ENCODE measurements at places on chromosomes 7 and 10.

- no peak for DNase-seq
Measured at GRCh38 chr10:13739183-13739582, 152.4 kb downstream of the PRPF18 start.

GRCh38 chr7:101172005-101172853, 6.9 kb upstream of the VGF start:
- DNase-seq = no peak

- DNase-seq = no peak
Measured at GRCh38 chr10:62852961-62853702, 37.0 kb upstream of the EGR2 start.

GRCh38 chr10:82757901-82758300, 882.9 kb downstream of the NRG3 start:
- no peak for DNase-seq

GRCh38 chr10:12534824-12535223, 185.5 kb downstream of the CAMK1D start:
- DNase-seq = no peak

DNA sequence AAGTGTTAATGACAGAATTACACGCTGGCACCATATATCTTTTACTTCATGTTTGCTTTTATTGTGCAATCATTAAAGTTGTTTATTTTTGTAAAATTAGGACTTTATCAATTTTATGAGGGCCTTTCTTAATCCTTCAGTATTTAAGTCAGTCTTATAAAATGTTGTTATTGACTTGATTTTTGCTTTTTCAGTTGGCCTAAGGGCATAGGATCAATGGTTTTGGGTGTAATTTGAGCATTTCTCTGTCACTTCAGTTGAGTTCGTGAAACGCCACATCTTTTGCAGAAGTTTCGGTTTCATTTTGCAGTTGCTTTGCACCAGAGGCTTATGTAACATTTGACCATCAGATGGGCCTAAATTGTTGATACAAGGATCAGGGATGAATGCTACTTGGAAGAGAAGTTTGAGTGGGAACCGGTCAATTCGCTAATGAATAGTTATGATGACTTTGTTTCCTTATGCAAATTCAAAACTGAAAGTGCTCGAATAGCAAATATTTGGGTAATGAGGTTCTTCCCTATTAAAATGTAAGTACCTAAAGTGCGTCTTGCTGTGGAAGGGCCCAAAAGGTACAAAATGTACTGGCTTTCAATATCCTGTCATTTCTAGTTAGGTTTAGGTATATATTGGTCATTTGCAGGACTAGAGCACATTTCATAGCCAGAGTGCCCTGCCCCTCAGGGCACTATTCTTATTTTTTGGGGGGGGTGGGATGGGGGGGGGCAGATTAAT, 340.9 kb downstream of the LRMDA start:
- DNase-seq = no peak

DNA sequence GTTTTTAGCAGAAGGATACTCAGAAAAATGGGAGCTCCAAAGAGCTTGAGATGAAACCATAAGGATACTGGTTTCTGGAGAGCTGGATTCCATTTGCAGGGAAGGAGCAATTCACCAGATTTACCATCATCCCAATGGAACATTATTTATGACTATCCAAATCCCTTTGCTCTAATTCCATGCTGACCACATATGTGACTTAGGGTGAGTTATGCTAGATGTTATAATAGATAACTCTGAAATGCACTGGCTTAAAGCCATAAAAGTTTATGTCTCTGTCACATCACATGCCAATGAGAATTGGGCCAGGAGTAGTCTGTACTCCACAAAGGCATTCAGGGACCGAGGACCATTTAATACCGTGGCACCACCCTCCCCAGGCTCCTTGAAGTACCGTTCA, 185.2 kb downstream of the SKIDA1 start:
- DNase-seq = no peak

- no peak for DNase-seq
Measured at GRCh38 chr10:98244586-98244985, 23.4 kb downstream of the LOXL4 start.

DNA sequence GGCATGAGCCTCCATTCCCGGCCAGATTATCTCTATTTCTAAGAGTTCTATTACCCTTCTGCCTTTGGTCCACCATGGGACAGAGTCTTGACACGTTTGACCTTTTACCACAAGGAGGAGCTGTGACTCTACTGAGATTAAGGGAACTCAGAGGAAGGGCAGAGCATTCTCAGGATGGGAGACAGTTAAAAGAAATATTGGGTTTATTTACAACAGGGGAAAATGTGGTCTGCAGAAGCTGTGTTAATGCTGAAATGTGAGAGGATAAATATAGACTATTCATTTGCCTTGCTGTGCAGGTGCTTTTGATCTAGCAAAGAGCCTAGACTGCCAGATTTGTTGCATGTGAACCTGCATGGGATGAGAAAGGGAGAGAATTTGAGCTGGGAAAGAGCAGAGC, 45.8 kb upstream of the PRSS58 start:
- no peak for DNase-seq

DNA sequence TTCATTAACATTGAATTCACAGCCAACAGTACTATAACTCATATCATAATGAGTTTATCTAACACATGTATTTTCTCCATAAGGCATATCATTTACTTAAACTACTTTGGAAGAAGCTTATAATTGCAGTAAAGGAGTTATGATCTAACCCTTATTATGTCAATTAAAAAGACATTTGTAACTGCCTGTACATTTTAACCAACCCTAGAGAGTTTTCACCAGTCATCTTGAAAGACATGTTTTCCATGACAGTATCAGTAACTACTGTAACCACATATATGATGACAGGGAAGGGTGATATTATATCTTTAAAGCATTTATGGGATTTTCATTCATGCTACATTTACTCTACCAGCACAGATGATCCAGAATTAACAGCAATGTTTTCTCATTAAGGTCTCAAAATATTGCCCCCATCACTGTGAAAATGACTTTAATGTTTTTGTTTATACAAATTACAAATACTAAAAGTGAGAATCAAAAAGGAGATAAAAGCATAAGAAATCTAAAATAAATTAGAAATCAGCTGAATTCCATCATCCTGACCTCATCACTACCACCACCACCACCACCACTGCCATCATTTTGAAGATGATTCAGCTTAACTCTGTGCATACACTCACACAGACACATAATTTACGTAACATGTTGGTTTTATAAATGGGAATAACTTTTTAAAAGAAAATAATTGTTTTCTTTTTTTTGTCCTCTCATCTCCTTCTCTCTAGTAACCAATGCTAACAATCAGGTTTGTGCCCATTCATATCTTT, 53.6 kb downstream of the MKLN1 start:
- DNase-seq = no peak

DNA sequence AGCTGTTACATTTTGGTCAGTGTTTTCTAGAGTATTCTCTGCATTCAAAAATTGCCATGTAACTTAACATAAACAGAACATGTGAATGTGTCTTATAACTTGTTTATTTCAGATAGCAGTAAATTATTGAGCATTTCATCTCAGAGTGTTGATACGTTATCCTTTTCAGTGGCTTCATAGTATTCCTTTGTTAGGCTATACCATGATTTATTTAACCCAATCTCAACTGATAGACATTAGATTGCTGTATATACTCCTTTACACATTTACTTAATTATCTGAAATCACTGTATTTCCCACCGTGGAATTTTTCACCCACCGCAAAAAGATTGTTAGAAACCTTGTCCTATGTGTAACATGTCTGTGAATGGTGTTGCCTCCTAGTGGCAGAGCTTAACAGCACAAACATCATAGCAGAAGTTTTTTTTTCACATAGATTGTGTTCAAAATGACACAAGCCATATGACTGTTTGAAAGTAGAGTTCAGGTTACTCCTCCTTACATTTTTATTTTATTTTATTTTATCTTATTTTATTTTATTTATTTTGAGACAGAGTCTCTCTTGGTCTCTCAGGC, 21.4 kb downstream of the SLF2 start:
- no peak for DNase-seq

DNA sequence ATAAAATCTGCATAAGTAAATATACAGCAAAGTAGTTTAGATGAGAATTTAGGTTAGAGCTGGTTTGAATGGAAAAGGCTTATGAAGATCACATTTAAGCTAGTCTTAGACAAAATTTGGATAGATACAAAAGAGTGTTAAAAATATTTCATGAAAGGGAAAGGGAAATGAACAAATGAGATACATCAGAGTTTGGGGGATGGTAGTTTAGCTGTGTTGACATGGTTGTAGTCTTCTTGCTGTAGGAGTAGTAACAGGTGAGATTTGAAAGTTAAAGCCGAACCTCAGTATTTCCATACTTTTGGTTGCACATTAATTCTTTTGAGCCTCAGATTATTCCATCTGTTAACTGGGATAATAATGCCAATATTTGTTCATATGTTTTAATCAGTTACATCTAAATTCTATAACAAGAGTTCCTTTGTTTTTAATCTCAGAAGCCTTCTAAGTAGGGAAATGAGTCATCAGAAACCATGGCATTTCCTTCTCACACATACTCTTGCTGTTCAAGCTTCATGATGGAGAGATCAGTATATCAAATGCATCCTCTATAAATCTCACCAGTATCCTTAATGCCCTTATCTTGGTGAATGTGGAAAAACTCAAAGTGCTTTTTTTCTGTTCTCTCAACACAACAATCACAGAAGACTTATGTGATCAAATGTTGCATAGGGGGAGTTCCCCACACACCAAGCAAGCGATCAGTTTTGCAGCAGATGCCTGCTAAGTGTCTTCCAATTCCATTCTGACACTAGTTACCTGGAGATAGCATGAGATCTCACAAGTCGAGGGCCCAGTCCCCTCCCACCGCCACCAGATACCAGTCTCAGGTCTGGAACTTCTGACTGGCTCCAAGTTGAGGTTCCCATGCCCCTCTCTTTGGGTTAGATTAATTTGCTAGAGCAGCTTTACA, 84.7 kb downstream of the MAPK8 start:
- no peak for DNase-seq

DNA sequence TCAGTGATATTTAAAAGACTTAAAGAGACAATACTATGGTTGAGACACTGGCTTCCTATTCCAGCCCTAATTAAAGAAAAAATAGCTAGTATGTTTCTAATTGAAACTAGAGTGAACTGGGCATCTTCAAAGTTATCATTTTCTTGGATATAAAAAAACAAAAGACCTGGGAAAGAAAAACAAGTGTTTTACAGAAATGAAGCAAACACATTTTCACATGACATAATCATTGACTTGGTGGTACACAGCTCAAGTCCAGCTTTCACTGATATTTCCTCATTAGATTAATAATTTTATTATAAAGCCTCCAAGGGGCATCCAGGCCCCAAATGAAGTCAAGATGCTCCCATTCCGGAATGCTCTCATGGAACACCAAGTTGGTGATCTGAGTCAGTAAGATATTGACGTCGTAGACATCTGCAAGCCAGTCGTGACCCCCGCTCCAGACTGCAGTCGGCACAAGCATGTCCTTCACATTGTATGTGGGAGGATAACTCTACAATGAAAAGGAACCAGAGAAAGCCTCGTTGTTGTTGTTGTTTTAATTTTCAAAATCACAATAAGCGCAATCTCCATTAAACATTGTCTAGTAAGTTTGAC, 7.5 kb upstream of the CH25H start:
- no peak for DNase-seq

DNA sequence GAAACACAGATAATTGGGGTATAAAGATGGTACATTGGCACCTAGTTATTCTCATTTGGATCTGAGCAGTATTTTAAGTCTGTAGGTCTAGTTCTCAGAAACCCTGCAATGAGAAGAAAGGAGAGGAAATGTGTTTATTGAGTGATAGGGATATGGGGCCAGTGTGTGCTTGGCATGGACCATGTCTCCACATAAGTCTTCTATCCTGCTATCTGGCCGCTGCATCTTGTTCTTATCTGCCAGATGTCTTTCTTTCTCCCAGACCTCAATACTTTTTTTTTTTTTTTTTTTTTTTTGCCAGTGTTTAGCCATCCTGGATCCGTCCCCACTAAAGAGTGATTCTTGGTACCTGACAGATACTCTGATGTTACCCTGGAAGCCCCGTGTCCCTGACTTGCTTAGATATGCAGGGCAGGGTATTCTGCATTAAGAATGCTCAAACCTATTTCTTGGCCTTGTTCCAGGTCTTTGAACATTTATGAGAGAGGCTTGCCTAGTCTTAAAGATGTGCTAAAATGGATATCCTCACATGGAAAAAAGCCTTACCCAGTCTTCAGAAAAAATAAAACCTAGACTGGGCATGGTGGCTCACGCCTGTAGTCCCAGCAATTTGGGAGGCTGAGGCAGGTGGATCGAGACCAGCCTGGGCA, 10.0 kb downstream of the MTURN start:
- no peak for DNase-seq

DNA sequence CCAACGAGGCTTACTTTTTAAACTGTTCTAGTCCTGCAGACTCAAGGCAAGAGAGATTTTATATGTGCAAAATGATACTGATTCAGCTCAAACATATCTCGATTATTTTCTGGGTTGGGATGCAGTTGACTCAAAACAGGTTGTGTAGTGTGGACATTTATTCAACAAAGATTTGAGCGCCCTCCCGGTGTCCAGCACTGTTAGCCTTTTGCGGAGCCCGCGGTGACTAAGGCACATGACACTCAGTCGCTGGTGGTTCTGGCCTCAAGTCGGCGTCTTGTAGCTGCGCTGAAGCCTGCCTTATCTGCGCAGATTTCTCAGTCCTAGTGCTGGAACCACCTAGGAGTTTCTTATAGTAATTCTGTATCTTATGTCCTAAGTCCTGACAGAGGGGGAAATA, 938 bp upstream of the CADPS2 start:
- peak; percentile 65 for DNase-seq

- no peak for DNase-seq
Measured at GRCh38 chr10:27723436-27723835, 22.2 kb downstream of the MKX start.

GRCh38 chr10:133489816-133490588, 36.3 kb downstream of the SCART1 start:
- DNase-seq = no peak

DNA sequence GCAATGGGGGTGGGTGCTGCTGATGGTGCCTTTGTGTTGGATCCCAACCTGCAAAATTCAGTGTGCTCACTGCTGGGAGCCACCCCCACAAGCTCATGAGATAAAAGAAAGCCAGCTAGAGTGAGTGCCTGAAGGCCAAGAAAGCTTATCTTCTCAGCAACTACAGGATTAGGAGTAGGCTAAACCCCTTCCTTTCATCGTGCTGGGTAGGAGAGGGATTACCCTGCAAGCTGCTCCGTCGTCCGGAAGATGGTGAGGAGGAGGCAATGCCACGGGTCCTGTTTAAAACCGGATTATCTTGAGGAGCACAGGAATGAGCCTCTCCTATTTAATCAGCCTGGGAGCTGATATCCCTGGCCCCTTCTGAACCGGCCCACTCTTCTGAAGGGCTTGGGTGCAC, 258.0 kb downstream of the GALNT17 start:
- DNase-seq = no peak

DNA sequence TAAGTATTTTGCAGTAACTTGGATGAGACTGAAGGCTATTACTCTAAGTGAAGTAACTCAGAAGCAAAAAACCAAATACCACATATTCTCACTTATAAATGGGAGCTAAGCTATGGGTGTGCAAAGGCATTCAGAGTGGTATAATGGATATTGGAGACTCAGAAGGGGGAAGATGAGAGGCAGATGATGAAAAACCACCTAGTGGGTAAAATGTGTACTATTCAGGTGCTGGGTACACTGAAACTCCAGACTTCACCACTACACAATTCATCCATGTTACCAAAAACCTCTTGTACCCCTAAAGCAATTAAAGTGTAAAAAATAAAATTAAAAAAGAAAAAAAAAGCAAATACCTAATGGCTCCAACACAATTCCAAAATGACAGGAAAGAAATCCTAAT, 351.7 kb downstream of the NXPH1 start:
- no peak for DNase-seq

Data from renal cortex interstitium (tissue), 15 donors.